ENCODE measurements at places on chromosomes 5 and 9.

DNA sequence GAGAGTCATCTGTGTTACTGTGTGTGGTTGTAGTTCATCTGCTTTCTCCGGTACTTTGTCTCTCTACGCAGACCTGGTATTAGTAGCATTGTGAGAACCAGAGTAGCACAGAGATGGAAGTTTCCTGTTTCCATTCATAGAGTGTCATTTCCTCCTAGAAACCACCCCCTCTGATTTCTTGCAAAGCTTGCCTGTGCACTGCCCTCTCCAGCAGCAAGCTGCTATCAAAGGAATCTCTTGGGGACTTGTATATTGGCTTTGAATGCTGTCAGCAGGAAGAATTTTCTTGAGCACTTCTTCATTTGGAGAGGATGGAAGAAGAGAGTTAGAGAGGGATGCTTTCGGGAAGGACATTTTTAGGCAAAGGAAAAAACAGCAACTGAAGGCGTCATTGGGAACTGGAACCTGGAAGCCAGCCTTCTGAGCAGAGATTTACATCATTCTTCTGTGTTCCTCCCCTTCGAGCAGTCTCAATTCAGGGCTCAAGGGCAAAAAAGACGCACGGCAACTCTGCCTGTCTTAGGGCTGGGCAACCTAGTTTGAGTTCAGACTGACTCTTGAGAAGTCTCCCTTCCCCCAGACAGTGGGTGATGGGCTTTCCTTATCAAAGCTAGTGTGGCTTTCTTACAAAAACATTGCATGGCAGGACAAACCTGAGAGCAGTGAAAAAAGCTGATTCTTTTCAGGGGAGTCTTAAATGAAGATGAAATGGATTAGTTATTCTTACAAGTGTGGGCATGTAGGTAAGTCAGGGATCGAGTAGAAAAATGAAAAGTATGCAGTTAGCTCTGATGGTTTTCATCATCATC lies 226.3 kb downstream of the AOPEP start:
- DNase-seq, result no peak

GRCh38 chr5:132812123-132812765 lies 858 bp upstream of the SOWAHA start:
- no peak for DNase-seq

DNA sequence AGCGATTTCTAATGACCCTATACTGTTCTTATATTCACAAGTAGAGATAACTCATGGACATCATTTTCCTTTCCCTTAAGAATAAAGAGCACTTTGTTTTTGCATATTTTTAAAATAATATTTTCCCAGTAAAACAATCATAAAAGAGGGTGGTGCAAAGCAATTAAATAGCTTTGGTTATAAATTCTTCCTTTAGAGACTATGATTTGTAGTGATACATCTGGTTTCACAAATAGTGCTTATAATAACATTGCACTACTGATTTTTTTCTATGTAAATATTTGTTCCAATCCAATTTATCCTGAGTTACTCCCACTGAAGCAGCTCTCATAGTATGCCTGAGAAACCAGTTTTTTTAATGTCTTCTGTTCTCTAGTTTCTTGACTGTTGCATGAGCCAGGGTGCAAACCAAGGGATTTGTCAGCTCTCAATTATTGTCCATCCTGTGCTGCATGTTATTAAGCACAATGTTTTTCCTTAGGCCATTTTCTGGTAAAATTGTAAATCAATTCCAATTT lies 74.7 kb downstream of the LURAP1L start:
- no peak for DNase-seq

DNA sequence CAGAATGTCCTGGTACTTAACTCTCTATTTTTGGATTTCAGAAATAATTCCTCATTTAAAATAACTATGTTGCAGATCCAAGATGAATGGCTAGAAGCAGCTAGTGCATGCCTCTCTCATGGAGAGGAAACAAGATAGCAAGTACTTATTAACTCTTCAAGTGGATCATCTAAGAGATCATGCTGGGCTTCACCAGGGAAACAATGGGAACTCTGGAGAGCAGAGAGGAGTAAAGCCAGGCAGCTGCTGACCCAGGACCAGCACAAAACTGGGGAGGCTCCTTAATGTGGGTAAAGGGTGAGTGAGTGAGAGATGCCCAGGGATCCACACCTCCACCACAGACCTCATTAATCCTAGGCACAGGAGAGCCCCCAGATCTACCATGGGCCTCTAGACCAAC lies 897.8 kb upstream of the ACO1 start:
- DNase-seq, result no peak

DNA sequence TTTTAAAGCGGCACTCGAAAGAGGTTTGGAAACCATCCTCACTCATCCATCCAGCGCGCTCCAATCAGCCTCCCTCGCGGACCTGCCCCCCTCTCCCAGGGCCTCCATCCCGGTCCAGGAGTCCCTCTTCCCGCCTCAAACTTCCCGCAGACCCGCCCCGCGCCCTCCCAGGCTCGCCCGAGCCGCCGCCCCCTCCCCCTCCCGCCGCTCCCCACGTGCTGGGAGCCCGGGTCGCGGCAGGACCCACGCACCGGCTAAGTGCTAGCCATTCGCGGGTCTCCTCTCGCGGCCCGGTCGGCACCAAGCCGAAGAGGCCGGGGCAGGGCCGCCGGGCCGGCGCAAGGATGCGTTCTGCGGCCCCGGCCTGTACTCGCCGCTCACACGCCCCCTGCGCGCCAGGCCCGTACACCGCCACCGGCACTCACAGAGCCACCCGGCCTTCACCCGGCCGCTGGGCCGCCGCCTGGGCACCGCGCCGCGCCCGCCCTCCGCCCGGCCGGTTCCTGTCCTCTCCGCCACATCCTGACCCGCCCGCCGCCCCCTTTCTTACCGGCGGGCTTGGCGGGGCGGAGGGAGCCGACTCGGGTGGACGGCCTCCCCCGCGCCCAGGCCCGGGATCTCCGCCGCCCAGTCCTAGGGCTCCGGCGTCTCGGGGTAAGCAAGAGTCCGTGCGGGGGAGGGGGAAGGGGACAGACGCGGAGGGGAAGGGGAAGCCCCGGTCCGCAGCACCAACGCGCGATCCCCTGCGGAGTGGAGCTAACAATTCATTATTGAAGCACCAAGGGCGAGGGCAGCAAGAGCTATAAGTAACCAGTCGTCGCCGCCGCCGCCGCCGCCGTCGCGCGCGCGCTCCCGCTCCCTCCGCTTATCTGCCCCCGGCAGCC lies 576 bp downstream of the CHD1 start:
- no peak for DNase-seq

GRCh38 chr9:133956520-133957076 lies 35.5 kb downstream of the VAV2 start:
- no peak for DNase-seq

DNA sequence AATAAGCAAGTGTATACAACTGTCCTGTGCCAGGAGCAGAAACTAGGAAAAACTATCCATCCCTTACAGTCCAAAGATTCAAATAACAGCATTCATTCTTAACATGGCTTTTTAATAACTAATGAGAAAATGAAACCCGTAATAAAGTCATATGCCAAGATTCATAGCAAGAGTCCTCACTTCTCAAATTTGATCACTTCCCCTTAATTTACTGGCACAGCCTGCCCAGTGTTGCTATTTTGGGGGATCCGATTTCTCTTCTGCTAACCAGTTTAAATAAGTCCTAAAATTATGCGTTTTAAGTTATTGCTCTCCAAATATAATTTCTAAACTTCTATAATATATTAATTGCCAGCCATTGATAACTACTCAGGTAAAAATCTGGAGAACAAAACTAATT lies 177.0 kb upstream of the PTGER4 start:
- DNase-seq, result no peak

DNA sequence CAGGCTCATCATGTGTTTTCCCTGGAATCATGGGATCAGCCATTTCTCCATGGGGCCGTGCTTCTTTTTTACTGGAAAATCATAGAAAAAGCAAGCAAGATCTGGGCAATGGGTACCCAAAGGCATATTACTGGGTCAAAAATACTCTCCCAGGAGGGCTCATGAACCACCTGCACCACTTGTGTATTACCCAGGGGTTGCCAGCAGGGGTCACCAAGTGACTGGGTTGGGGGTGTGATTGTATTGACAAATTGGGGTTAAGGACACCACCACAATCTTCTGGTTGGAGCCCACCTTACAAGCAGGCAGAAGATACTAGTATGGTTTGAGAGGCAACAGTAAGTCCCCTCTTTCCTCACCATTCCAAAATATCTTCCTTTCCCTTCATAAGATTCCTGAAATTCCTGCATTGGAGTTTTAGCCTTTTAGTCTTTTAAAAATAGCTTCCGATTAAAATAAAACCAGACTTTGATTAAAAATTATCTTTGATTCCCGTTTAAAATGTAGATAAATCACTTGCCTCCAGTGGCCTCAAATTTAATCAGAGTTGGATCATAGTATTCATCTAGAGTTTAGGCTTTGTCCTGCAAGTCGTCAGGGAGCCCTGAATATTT lies 603.3 kb downstream of the KIF4B start:
- DNase-seq, result no peak
